ENCODE measurements at places on chromosomes 12 and 14.

DNA sequence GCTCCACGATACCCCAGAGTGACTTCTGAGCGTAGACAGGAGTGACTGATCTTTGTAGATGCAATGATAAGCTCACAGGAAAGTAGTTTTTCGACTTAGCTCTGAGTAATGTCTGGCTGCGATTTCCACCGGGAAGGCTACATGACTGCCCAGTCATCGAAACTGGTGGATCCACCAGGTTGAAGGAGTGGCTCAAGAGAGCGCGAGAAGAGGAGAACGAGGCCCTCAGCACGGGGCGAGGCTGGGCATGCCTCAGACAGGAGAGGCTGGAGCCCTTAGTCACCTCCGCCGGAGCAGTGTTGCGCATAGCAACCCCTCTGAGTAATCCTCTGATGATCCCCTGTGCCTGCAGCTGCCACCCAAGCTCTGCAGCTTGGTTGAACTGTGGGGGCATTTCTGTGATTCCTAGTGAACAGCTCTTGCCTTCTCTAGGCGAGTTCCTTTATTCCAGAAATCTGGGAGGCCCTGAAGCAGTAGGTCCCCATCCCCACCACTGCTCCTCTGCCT lies 25.6 kb downstream of the ELK3 start:
- DNase-seq = no peak

DNA sequence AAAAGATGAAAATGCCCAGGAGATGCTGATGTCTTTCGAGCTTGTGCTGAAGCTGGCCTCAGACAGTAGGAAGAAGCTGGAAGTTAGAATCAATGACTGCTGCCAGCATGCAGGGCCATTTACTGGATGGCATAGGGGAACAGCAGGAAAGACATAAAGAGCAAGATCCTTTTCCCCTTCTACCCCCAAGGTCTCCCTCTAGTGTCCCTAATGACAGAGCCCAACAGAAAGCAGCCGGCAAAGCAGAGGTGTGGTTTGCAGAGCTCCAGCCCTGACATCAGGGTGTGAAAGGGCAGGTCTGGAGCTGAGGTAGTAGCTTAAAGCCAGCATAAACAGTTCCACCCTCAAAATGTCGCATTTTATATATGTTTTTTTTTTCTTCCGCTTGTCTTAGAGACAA lies 1560.7 kb upstream of the TMEM132C start:
- no peak for DNase-seq

GRCh38 chr14:82113710-82114109 lies 580.1 kb upstream of the SEL1L start:
- no peak for DNase-seq

GRCh38 chr12:118841588-118841987 lies 139.8 kb upstream of the SRRM4 start:
- no peak for DNase-seq

- DNase-seq = no peak
Observed at GRCh38 chr12:44835641-44836379, 40.3 kb downstream of the NELL2 start.

GRCh38 chr12:114895081-114895480 lies 211.1 kb upstream of the TBX3 start:
- DNase-seq = no peak

- DNase-seq = no peak
Observed at GRCh38 chr12:83141460-83141994, 454.8 kb downstream of the TMTC2 start.

DNA sequence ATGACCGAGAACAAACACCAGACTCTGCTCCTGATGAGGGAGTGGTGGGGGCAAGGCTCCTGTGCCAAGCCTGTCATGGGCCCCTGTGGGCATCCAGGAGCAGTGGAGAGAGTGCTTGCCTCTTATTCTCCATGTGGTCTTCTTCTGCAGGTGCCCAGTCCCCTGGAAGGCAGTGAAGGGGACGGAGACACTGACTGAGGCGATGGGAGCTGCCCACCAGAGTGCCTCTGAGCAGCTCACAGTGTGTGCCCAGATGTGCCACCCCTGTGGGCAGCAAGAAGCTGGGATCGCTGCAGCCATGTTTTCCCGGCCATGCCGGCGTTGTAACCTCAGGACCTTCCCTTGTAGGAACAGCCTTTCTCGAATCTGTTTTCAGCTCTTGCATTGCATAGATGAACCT lies 6.4 kb upstream of the EP400 start:
- DNase-seq = no peak

Measured in right lung (tissue), 10 donors.